Activated CD8-positive, alpha-beta memory T cell treated with anti-CD3 and anti-CD28 coated beads for 1 hour (primary cell): ENCODE measurements at places on chromosomes 2 and 18.

GRCh38 chr2:144519934-144520731, at the start of gene ZEB2:
ZEB2 (minus strand) TSS chr2:144520119; CDS start chr2:144517350, 2,769 bp downstream.
- no peak for DNase-seq

- DNase-seq, result no peak
Measured at GRCh38 chr2:31578316-31578715, 2.4 kb downstream of the SRD5A2 start.

DNA sequence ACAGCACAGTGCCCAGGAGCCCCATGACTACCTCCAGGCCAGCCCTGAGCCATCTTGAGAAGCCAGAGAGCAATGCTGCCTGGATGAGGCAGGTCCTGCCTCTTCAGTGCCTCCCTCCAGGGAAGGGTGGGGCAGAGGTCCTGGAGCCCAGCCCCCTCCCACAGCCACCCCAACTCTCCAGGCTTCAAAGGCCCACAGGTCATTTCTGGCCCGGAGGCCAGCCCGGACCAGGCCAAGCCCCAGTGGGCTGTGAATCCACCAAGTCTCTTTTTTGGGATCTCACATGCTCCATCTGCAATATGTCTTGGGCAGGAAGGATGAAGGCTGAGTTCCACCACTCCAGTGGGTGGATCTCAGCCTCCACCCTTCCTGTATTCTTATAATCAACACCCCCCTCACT, 36.7 kb downstream of the SDC1 start:
- no peak for DNase-seq

- DNase-seq, result no peak
Measured at GRCh38 chr2:150624001-150624401, 136.5 kb upstream of the RND3 start.

- no peak for DNase-seq
Measured at GRCh38 chr2:134410831-134411231, 157.0 kb downstream of the MGAT5 start.
